H9 (cell line): ENCODE measurements at places on chromosomes 5 and 9. TPM values are rescaled to one million over a fixed set of nuclear protein-coding genes. Genes with fewer than 3 reads are reported as not detected.

DNA sequence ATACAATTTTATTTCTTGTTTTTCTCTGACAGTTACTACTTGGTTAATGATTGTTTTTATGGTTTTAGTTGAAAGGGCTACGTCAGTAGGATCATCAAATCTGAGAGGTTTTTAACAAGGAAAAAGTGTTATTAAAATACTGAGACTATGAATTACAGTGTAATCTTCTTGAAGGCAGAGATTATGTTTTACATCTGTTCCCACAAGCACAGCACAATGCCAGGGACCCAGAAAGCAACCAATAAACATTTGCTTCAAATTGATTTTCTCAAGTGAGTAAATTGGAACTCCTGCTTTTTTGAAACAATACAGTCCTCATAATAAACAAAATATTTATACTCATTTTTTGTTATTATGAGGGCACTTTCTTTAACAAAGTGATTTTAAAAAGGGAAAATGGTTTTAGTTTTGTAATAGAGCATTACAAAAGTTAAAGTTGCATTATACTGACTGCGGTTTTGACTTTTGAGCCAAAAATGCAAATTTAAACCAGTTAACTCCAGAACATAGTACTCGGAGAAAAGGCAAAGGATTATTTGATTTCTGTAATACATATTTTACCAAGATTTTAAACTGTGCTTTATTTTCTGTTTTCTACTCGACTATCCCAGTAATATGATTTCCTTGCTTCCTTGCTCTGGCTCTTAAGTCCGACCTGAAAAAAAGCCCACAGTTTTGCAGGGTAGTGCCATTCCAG, 176.9 kb downstream of the GDNF start:
- H3K4me3 ChIP-seq = no peak overlapping the region
- H3K4me1 ChIP-seq = no peaks in the 10 kb centered on the region; the same call in 1 of the 2 replicates
- no peaks in the 10 kb centered on the region for H3K36me3 ChIP-seq
- H3K27ac ChIP-seq = no peak overlapping the region
- no peaks in the 10 kb centered on the region for H3K27me3 ChIP-seq

- no peaks in the 10 kb centered on the region for H3K27me3 ChIP-seq
- H3K27ac ChIP-seq = no peak overlapping the region
- H3K4me3 ChIP-seq = no peak overlapping the region
- H3K4me1 ChIP-seq = no peaks in the 10 kb centered on the region
These were observed 69.6 kb downstream of the NMUR2 start for GRCh38 chr5:152335461-152335860.

DNA sequence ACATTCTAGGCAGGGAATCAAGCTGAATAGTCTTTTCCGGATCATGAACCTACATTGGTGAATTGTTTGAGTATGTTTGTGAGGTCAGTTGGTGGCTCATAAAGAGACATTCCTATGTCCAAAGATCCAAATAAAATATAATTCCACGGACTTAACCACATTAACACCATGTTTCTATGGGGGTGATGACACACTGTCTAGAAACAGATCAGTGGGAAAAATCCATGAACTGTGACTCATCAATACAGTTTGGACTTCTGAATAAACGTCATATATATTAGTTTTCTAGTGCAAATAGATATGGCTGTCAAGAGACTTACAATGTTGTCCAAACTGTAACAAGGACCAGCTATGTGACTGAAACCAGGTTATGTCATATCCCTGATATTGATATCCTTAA, 509.9 kb upstream of the TYRP1 start:
- H3K27me3 ChIP-seq = no peaks in the 10 kb centered on the region
- no peaks in the 10 kb centered on the region for H3K4me1 ChIP-seq
- H3K4me3 ChIP-seq = no peak overlapping the region
- H3K27ac ChIP-seq = no peak overlapping the region
- H3K36me3 ChIP-seq = no peaks in the 10 kb centered on the region
- no peak for DNase-seq

DNA sequence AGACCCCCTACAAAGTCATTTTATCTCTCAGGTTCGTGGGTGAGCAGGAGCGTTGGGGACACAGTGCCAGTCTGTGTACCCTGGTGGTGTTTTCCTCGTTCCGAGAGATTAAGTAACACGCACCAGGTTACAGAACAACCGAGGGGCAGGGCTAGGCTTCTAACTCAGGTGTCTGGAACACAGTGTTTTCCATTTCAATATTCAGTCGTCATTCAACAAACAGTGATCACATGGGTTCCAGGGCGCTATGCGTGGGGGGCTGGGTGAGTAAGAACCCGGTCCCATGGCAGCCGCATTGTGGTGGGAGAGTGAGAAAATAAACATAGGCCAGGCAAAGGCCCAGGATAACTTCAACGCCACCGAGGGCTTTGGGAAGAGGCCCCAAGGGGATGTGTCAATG, 55.9 kb upstream of the RNU6ATAC start:
- no peaks in the 10 kb centered on the region for H3K36me3 ChIP-seq
- no peak overlapping the region for H3K4me3 ChIP-seq
- no peaks in the 10 kb centered on the region for H3K4me1 ChIP-seq
- H3K27ac ChIP-seq = no peak overlapping the region
- no peak for DNase-seq

DNA sequence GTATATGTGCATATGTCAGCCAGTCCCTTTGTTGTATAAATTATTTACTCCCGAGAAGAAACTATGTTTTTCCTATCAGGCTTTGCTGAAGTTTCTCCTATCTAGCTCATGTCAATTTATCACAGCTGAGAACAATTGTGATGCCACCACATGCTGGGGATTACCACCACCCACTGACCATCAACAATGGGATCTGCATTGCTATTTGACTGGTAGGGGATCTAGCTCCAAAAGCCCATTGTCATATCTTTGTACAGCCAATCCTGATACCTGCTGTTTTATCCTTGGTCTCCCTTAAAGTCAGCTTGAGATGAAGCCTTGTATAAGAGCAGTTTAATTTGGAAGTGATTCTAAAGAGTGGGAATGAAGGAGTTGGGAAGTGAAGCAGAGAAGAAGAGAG, 53.9 kb upstream of the KCNN2 start:
- DNase-seq = peak; percentile 32
- no peaks in the 10 kb centered on the region for H3K36me3 ChIP-seq
- H3K27ac ChIP-seq = no peak overlapping the region

GRCh38 chr9:79902825-79903600, 331.2 kb downstream of the TLE4 start:
- no peak overlapping the region for H3K4me3 ChIP-seq
- no peak for DNase-seq
- H3K27me3 ChIP-seq = no peaks in the 10 kb centered on the region
- H3K36me3 ChIP-seq = no peaks in the 10 kb centered on the region
- no peaks in the 10 kb centered on the region for H3K4me1 ChIP-seq

Gene ADAMTSL2
- 0.61 and 0.86 TPM in 2 replicates for total RNA-seq

Gene AMACR
- total RNA-seq = 8.2 and 9.7 TPM in 2 replicates

DNA sequence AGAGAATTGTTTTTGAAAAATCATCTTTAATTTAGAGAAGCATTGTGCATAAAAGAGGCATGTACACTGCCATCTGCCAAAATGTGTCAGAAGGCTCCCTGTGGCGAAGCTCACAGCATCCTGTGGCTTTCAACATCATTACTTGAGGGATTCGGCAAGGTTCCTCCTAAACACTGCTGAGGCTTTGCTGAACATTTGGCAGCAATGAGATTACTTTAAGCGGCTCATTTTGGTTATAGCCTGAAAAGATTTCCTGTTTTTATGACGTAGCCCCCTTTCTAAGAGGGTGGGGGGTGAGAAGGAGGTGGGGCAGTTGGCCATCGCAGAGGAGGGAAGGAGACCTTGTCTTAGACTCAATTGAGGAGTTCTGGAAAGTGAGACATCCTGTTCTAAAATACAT, 469.4 kb downstream of the RASEF start:
- no peak for DNase-seq
- no peaks in the 10 kb centered on the region for H3K36me3 ChIP-seq
- H3K4me1 ChIP-seq = no peaks in the 10 kb centered on the region
- H3K27ac ChIP-seq = no peak overlapping the region
- H3K27me3 ChIP-seq = no peaks in the 10 kb centered on the region

- no peak for DNase-seq
- H3K4me1 ChIP-seq = no peaks in the 10 kb centered on the region
- H3K27ac ChIP-seq = no peak overlapping the region
- H3K27me3 ChIP-seq = no peaks in the 10 kb centered on the region
- H3K4me3 ChIP-seq = no peak overlapping the region
- H3K36me3 ChIP-seq = no peaks in the 10 kb centered on the region
These were observed 313.2 kb downstream of the TRIM32 start for GRCh38 chr9:117000196-117000723.

GRCh38 chr9:85137696-85138095, 468.2 kb downstream of the NTRK2 start:
- no peak overlapping the region for H3K27ac ChIP-seq
- DNase-seq = no peak
- H3K4me1 ChIP-seq = no peaks in the 10 kb centered on the region

DNA sequence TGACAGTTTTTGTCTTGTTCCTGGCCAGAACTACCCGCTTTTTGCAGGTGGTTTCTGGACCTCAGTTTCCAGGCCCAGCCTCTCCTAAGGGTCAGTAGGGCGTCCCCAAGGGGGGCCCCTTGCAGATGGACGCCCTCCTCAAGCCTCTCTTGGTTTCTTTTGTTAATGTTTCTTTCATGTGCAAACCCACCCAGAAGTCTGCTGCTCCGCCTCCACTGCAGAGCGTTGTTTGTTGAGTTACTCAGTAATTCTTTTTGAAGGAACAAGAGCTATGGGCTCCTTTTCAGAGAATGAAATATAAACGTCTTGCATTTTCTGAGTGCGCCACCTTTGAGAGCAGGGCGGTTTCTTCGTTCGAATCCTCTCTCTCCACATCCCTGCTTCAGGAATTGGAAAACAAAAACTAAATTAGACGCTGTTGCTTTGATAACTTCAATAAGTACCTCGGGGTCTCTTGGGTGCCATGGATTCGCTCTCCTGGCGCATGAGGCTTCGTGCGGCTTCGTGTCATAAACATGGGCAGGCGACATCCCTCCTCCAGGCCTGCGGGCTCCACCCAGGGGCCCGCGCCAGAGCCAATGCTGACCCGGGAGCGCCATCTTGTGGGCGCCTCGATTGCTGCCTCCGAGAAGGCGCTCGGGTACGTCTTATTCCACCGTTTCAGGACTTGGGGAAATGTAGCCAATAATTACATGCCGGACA, 38.3 kb upstream of the CKMT2 start:
- no peak overlapping the region for H3K27ac ChIP-seq
- peak overlapping the region; percentile 1 for H3K4me3 ChIP-seq
- no peaks in the 10 kb centered on the region for H3K4me1 ChIP-seq
- DNase-seq = peak; percentile 86
- no peaks in the 10 kb centered on the region for H3K27me3 ChIP-seq

- DNase-seq = no peak
- no peaks in the 10 kb centered on the region; the same call in 2 of the 3 replicates for H3K36me3 ChIP-seq
- no peaks in the 10 kb centered on the region for H3K27me3 ChIP-seq
These were observed 267.6 kb downstream of the PBX3 start for GRCh38 chr9:126014726-126015125.

- H3K36me3 ChIP-seq = no peaks in the 10 kb centered on the region
- H3K4me3 ChIP-seq = no peak overlapping the region
- DNase-seq = no peak
- H3K27me3 ChIP-seq = peaks cover 72% of the 10 kb centered on the region
- H3K27ac ChIP-seq = no peak overlapping the region
These were observed 205.5 kb downstream of the MEF2C start for GRCh38 chr5:88677376-88677895.

DNA sequence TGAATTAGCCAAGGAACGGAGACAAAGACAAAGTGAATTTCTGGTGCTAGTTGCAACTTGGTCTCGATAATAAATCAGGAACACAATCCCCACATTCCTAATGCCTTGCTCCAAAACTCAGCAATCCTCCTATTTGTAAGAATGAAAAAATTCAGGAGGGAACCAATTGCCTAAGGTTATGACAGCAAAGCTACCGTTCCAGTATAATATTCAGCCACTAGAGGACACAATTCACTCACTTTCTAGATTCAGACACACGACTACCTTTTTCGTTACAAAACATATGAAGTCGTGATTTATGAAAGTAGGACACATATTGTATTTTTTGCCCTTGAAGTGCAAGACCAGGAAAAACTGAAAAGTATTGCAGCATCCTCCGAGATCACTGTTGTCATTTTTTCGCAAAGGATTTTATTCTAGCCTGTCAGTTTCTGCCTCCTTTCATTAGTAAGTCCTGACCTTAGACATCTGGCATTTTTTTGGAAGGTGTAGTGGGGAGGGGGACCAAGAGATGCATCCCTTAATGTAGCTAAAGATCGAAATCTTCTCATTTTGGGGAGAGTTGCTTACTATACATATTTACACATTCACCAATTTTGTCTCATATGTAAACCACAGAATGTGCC, 133.1 kb downstream of the DOCK8 start:
- no peak overlapping the region for H3K4me3 ChIP-seq
- no peaks in the 10 kb centered on the region; the same call in 1 of the 2 replicates for H3K4me1 ChIP-seq
- no peaks in the 10 kb centered on the region for H3K27me3 ChIP-seq
- no peak overlapping the region for H3K27ac ChIP-seq

DNA sequence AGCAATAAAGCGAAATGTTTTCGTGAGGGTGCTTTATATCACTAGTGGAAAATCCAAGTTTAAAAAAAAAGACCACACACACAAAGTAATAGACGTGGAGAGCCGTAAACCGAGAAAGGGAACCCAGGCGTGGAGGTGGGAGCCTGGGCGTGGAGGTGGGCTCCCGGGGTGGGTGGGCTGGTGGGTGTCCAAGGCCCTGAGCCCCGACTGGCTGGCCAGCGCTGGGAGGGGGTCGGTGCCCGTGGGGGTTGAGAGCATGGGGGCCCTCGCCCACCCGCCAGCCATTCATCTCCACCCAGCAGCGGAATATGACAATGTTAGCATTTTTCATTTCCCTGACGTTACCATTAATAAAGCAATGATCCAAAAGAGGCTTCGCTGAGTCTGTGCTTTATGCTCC, 135.0 kb downstream of the MVB12B start:
- H3K36me3 ChIP-seq = no peaks in the 10 kb centered on the region
- peak; percentile 4 for DNase-seq
- no peaks in the 10 kb centered on the region for H3K4me1 ChIP-seq
- H3K27me3 ChIP-seq = no peaks in the 10 kb centered on the region
- H3K27ac ChIP-seq = no peak overlapping the region
- H3K4me3 ChIP-seq = no peak overlapping the region
